Head of caudate nucleus (tissue), 42 donors: ENCODE measurements at places on chromosomes 7 and 10.
A peak's percentile ranks its signal among the peaks of the same experiment; 100 is the strongest.

- DNase-seq, result peak; percentile 50
Observed at GRCh38 chr10:63670291-63670898, 149.2 kb downstream of the REEP3 start.

- DNase-seq, result no peak
Observed at GRCh38 chr10:17026686-17027485, 102.7 kb downstream of the CUBN start.

- DNase-seq, result no peak
Observed at GRCh38 chr7:2011266-2012043, 221.3 kb downstream of the MAD1L1 start.

- DNase-seq, result no peak
Observed at GRCh38 chr10:117259279-117259678, 18.4 kb downstream of the SLC18A2 start.

DNA sequence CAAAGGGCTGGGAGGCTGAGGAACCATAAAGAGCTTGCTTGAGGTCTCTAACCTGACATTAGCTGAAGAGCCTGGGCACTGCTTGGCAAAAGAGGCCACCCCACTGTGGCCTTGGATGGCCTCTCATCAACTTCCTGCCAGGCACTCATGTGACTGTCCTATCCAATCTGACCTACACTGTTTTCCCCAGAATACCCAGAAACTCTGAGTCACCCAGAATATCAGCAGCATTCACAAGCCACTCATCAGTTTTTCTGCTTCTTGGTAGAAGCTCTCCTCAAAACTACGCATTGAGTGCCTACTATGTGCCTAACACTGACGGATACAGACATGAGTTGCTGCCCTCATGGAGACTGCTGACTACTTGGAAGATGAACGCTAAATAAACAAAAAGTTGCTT is 4.1 kb upstream of the NT5C2 start:
- DNase-seq, result peak; percentile 27

GRCh38 chr10:77799352-77799751 is 127.2 kb downstream of the DLG5 start:
- no peak for DNase-seq

DNA sequence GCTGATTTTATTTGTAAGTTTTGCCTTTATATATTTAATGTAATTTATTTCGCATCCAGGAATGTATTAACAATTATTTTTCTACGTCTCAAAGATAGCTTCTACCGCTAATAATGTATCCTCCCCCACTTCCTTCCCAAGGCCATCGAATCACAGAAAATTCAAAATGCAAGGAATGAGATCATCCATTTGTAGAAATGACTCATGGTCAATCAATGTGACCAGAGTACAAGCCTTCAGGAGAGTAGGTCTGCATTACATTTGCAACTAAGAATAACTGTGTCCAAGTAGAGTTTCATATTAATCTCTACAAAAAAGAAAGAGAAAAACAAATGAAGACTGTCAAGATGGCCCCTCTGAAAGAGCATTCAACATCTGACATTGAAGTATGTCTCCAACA is 205.9 kb upstream of the PHF14 start:
- DNase-seq, result no peak

- no peak for DNase-seq
Observed at GRCh38 chr10:7441403-7442147, 30.7 kb upstream of the SFMBT2 start.

GRCh38 chr10:89552213-89552612 is 16.8 kb upstream of the SLC16A12 start:
- no peak for DNase-seq

GRCh38 chr10:69911613-69912528 is 110.2 kb downstream of the COL13A1 start:
- peak; percentile 48 for DNase-seq

- DNase-seq, result no peak
Observed at GRCh38 chr10:45386657-45387056, 12.6 kb downstream of the ALOX5 start.

- DNase-seq, result no peak
Observed at GRCh38 chr7:2282185-2282751, 32.0 kb downstream of the SNX8 start.

- DNase-seq, result no peak
Observed at GRCh38 chr10:117653170-117653515, 110.6 kb downstream of the EMX2 start.

DNA sequence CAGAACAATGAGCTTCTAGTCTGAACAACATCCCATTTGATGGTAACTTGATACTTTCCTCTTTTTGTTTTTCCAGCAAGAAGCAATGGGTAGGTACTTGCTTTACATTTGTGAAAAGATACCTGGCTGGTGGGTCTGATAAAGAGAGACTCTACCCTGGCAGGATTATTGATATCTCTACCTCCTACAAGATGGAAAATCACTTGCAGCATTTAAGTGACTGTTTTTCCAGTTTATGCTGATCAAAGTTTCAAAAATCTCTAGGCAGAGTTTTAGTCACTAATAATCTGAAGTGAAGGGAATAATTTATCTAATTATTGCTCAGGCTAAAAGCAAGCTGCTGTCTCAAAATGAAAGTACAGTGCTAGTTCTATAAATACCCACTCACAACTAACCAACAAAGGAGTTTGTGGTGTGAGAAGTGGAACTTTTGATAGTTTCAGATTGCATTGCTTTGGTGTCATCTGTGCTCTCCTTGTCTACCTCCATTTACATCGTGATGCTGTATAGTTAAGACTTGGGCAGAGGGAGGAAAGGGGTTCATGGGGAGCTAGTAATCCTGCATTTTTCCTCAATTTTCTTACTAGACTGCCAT is 86.0 kb upstream of the ANKRD1 start:
- no peak for DNase-seq

DNA sequence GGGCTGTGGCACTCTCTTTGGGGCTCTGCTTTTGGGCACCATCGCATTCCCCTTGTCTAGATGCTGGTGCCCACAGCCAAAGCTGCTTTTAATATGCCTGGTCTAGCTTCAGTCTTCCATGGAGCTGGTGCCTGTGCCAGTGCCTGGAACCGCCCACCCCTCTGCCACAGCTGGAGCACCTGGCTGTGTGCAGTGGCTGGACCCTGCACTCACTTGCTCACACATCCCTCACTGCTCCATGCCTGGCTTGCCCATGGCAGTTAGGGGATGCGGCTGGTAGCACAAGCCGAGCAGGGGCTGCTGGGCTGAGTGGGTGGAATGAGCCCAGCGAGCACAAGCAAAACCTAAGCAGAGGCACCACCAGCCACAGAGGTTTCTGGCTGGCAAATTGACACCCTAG is 1145.9 kb upstream of the LRRTM3 start:
- DNase-seq, result no peak

- DNase-seq, result no peak
Observed at GRCh38 chr10:115355162-115355760, 262.1 kb downstream of the ATRNL1 start.

- no peak for DNase-seq
Observed at GRCh38 chr10:10821926-10822325, 195.7 kb upstream of the CELF2 start.

DNA sequence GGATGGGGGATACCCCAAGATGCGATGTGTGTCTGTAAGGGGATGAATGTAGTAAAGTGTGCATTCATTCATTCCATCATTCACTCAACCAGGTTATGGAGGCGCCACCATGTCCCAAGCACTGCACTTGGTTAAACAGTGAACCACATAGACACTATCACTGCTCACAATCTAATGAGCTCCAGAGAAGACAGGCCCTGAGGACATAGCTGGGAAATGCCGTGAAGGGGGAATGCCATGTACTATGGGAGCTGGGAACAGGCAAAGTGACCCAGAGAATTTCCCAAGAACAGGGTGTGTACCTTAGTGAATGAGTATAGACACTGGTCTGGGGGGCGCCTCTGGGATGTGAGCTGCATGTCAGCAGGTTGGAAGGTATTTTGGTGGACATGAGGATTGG is 44.5 kb upstream of the LBX1 start:
- no peak for DNase-seq

DNA sequence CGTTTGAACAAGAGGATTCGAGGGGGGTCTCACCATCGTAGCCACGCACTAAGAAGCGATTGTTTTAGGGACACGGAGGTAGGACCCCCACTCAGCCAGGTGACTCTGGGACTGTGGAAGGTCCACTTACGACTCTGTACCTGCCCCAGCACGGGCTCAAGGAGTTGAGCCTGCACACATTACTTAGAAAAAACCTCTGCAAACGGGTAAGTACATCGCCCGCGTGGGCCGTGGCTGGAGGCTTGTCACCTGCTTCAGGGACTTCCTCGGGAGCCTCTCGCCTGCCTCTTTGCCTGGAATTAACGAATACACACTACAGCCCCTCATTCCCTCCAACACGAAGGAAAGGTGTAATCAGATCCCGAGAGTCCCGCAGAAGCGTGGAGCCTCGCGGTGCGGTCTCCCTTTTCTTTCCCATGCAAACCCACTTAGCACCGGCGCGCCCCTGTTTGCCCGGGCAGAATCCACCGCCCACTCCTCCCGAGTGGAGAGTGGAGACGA is 826 bp downstream of the PODXL start:
- DNase-seq, result peak; percentile 22
